OCI-M1 (cell line): ENCODE measurements at places on chromosomes 2 and 18.

DNA sequence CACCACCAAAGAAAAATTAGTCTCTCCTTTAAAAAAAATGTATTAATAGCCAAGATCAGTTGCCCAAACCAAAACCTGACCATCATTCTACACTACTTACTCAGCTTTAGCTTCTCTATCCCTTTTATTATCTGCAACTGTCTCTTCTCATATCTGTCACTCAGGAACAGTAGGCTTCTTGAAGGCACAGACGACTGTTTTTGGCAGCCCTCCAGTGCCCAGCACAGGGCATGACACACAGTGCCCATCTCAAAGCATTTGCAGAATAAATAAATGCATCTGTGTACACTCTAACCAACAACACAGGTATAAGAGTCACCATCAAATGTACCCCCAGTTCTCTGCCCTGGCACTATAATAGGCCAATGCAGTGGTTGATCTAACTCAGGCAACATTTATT lies 117.2 kb downstream of the UXS1 start:
- DNase-seq = no peak

GRCh38 chr2:795531-796041 lies 118.4 kb upstream of the TMEM18 start:
- no peak for DNase-seq

- DNase-seq = no peak
Observed at GRCh38 chr18:36130039-36130831, 536 bp downstream of the ELP2 start.

DNA sequence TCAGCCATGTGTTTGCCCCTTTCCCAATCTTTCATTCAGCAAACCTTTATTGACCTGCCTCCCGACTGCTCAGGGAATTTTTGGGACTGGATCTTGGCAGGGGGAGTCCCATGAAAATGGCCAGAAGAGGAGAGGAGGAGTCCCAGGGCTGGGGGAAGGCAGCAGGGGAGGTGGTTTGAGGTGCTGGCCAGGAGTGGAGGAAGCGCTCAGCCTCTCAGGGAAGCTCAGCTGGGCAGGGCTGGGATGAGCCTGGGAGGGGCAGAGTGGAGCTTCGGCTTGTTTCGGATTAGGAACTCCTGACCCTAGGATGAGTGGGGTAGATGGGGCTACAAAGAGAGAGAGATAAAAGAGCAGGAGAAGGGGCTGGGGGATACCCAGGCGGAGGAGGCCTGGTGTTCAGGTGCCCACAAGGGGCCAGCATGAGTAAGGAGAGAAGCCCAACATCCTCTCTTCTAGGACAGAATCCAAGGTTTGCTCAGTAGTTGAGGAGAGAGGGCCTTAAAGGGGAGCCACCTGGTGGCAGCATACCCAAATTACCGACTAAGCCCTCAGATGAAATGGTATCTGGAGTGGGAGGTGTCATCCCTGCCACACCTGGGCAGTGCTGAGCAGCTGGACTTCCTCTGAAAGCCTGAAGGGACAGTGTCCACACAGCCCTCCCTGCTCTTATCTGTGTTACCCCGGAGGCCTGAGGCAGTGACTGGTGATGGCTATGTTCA lies 91.1 kb downstream of the INHBB start:
- peak; percentile 21 for DNase-seq

DNA sequence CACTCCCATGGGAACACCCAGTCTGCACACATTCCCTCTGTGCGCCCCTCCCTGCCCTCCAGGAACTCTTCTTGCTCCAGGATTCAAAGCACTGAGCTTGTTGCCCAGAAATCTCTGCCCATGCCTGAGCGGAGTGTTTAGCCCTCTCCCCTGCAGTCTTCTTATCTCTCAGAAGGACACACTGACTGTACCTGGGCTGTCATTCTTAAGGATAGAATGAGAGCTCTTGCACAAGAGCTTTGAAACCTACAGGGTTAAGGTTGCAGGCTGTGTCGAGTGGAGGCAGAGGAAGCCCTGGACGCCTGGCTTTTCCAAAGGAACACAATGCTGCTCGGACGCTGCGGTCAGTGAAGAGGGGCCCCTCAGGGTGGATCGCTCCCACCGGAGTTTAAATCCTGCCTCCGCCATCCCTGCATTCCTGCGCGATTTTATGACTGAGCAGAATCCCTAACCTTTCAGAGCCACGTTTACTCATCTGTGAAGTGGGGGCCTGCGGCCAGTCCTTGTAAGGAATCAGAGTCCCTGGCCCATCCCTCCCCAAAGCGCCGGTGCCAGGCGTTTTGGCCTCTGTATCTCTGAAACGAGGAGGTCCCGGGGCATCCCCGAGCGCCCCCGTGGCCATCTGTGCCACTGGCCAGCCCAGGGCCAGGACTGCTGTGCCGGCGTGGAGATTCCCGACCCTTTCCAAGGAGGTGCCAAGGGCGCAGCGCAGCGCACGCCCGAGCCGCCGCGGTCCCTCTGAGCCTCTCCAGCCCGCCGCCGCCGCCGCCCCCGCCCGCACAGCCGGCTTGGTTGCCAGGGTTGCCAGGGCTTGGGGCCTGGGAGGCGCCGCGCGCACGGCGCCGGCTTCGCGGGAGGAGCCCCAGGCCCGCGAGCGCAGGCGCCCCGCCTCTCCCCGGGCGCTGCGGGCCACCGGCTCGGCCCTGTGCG lies 58.9 kb downstream of the FAM168B start:
- DNase-seq = no peak

DNA sequence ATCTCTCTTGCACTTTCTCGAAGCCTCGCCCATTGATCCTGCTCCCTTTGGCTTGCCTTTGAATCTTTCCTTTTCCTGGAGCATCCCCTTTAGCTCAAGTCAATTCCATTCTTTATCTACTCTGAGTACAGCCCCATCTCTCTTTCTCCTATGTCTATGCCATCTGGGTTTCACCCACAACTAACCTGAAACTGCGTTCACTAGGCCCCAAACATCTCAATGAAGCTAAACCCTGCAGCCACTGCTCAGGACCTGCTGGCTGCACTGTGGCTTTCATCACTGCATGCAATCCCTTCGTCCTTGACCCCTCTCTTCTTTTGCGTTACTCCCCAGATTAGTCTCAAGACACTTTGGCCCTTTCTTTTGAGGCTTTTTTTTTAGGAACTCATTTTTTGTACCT lies 81.6 kb upstream of the CYRIA start:
- no peak for DNase-seq

- DNase-seq = peak; percentile 61
Observed at GRCh38 chr2:118013221-118013723, 598 bp downstream of the CCDC93 start.

DNA sequence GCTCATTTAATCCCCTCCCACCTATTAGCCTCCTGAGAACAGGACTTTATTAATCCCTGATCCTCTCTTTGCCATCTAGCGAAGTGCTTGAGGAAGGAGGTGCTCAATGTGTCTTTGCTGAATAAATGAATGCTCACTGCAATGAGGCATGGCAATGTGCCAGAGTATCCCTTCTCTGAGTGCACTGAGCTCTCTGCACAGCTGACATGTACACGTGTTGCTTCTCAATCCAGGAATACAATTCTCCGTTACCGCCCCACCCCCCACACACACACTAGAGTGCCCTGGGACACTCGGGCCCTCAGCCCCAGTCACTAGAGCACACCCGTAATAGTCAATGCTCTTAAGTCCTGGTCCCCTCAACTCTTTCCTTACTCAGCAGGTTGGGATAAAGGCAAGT lies 41.4 kb downstream of the FAM178B start:
- no peak for DNase-seq

- no peak for DNase-seq
Observed at GRCh38 chr18:11268741-11269233, 119.4 kb upstream of the PIEZO2 start.

DNA sequence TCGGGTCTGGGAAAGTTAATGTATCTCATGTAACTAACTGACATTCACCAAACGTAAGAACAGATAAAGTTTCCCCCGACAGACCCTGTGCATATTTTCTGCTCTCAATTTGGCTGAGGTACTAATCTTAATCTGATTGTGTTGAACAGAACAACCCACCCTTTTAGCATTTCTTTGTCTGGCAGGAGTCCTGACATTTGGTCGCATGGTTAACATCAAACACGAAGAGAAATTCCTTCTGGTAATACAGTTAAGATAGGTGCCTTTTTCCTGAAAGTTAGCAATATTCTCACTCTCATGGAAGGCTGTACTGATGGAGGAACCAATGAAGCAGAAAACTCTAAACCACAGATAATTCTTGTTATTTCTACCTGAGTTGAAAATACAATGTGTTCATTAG lies 520.8 kb downstream of the PARD3B start:
- no peak for DNase-seq

DNA sequence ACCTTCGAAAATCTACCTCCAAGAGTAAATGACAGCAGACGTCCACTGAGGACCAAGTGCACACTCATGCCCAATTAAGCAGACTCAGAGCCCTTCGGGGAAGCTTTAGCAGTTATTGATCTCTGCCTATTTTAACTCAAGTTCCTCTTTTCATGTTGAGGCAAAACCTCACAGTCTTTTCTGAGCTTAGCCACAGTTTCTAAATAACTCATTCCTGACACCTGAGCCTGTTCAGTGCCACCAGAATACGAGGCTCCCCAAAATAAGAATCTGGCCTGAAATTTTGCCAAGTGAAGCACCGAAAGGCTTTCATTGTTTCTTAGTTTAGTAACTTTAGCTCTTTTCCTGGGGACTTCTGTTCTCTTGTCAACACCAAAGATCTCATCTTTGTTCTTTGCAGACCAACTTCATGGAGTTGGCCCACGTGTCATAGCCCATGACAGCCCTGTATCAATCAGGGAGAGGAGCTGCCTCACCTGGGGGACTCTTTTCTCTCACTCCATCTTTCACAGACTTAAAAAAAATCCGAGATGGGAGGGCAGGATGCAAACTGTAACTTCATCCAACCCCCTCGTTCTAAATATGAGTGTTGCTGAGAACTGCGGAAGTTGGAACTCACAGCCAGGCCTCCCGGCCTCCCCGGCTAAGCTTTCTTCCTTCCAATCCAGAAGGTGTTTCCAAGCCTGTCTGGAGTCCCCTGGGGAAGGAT lies 22.2 kb downstream of the INPP5D start:
- peak; percentile 68 for DNase-seq

GRCh38 chr2:241729868-241730267 lies 4.6 kb upstream of the D2HGDH start:
- DNase-seq = no peak

DNA sequence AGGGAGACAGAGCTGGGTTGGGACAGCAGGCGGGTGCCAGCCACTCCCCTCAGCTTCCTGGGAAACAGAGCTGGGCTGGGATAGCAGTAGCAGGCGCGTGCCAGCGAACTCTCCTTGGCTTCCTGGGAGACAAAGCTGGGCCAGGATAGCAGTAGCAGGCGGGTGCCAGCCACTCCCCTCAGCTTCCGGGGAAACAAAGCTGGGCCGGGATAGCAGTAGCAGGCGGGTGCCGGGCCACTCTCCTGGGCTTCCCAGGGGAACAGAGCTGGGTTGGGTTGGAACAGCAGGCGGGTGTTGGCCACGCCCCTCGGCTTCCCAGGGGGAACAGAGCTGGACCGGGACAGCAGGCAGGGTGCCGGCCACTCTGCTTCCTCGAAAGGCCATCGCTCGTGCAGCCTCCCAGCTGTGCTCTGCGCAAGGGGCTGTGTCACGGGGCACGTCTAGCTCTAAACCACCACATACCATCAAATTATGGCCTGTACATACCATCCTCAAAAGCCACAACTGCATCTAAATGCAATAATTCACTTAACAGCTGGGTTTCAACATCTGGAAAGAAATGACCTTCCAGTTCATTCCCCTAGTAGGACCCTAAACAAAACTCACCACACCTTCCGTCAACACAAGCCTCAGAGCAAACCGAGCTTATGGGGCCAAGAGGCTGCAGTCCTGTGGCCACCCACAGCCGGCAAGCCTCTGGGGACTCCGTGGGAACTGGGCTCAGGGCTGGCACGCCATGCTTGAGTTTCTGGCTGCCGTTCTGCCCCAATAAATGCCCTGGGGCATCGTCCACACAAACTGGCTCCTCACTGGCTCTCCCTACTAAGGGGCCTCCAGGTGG lies 228.3 kb downstream of the TWIST2 start:
- DNase-seq = no peak

GRCh38 chr2:66694087-66694860 lies 259.3 kb downstream of the MEIS1 start:
- peak; percentile 0 for DNase-seq

DNA sequence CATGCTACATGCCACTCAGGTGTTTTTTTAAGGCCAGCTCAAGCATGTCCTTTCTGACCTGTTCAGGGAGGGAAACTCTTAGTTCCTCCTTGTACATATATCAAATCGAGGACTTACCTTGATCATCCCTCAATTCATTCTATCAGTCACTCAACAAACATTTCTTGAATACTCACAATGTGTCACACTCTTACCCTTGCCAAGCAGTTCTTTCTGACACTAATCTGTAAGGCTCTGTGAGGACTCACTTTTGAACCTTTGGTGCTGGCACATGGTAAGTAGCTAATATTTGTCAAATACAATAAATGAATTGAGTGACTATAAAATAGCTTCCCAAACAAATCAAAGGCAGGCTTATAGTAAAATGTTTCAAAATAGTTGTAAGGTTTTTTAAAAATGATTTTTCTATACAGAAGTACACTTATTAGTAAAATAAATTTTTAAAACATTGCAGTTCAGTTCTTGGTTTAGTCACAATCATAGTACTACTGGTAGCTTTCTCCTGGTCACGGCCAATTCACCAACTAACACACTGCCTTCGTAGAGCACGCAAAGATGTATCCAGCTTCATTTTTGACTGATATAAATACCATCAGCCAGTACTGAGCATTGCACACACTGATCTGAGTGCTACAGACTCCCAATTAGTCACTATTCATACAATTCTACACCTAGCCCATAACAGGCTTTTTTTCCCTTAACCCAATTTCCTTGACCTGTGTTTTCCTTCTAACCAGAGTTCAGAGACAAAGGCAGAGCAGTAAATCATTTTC lies 50.9 kb downstream of the ZEB2 start:
- no peak for DNase-seq

GRCh38 chr2:75494137-75494769 lies 66.5 kb downstream of the EVA1A start:
- no peak for DNase-seq

- DNase-seq = no peak
Observed at GRCh38 chr2:86195808-86196387, 636 bp upstream of the IMMT start.

GRCh38 chr2:96949701-96950350 lies 36.6 kb downstream of the FAM178B start:
- no peak for DNase-seq

GRCh38 chr2:210964141-210964764 lies 407.9 kb downstream of the CPS1 start:
- no peak for DNase-seq

GRCh38 chr18:10463741-10464140 lies 9.3 kb downstream of the APCDD1 start:
- no peak for DNase-seq

DNA sequence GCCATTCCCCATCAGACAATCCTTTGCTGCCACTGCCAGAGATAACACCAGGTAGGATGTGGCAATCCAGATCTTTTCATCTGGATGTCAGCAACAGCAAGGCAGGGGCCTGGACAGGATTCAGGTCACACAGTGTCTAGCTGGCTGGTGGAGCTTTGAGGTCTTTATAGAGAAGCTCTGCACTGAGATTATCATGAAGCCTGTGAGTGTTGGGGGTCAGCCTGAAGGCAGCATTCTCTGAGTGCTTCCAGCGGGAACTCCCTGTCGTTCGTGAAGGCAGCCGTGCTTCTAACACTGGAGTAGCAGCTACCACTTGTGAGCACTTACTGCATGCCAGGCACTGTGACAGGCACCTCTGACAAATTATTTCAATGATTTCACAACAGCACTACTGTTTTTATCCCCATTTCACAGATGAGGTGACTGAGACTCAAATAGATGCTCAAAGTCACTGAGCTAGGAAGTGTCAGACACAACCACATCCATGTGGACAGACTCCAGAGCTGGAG lies 85.7 kb downstream of the SEMA4F start:
- no peak for DNase-seq

- no peak for DNase-seq
Observed at GRCh38 chr2:190837420-190837819, 43.2 kb upstream of the GLS start.

GRCh38 chr18:12305930-12306629 lies 2.0 kb upstream of the TUBB6 start:
- no peak for DNase-seq
